ENCODE measurements at places on chromosomes 3 and 15.

- no peak for DNase-seq
Observed at GRCh38 chr15:99129644-99130043, 24.8 kb downstream of the SYNM start.

GRCh38 chr15:73919706-73920105, 6.6 kb upstream of the LOXL1 start:
- DNase-seq, result no peak

GRCh38 chr15:65841121-65841930, 28.0 kb upstream of the RAB11A start:
- DNase-seq, result no peak

- no peak for DNase-seq
Observed at GRCh38 chr3:47117807-47118364, 46.0 kb downstream of the SETD2 start.

GRCh38 chr15:67158367-67158766, 93.0 kb downstream of the SMAD3 start:
- DNase-seq, result no peak

- no peak for DNase-seq
Observed at GRCh38 chr15:59133929-59134427, 29.0 kb downstream of the CCNB2 start.

GRCh38 chr3:158165730-158166129, 55.8 kb downstream of the RSRC1 start:
- no peak for DNase-seq

DNA sequence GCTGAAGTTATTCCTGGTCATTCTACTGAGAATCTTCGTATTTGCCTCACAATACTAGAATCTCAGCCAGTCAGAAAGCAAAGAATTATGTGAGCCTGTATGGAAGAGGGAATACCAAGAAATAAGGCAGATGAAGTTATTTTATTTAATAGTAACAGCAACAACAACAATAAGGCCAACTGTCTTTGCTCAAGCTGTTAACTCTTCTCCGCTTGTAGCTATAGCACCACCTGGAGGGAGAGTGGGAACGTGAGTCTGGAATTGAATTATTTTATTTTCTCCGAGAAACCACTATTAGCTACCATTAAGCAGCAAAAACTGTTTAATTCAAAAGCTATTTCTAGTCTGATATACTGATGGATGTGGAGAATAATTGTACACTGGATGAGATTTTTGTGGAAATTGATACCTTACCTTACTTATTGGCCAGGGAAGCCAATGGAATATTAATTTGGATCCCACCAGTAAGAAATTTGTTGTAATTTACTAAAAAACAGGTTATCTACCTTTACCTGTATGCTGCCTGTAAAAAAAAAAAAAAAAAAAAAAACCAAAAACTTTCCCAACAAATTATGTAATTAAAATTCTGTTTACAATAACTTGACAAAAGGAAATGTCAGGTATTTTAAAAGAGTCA, 50.1 kb downstream of the CALML4 start:
- DNase-seq, result no peak

All from activated T-cell treated with anti-CD3 and anti-CD28 coated beads, Interleukin-2, amount 50 U/mL, for 1 hour (primary cell).